ENCODE measurements at places on chromosomes 16 and 17. TPM values are rescaled to one million over a fixed set of nuclear protein-coding genes. Genes with fewer than 3 reads are reported as not detected.

DNA sequence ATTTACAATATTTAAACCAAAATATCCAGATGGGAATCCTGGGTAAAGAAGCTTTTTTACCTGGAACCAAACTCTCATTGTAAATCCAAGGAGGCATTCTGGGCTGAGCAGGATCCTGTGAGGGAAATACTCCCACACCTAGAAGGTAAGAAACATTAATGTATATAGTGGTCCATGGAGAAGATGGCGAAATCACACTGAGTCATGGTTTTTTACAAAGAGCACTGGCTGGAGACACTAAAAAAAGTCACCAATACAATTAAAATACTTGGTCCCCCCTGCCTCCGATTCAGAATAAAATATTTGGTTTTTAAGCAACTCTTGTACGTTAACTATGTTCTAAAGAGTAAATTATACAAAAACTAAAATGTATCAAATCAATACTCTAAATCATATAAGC, 32.9 kb downstream of the SYNRG start:
- no peak for DNase-seq

Gene SHISA9
- not detected for polyA plus RNA-seq

DNA sequence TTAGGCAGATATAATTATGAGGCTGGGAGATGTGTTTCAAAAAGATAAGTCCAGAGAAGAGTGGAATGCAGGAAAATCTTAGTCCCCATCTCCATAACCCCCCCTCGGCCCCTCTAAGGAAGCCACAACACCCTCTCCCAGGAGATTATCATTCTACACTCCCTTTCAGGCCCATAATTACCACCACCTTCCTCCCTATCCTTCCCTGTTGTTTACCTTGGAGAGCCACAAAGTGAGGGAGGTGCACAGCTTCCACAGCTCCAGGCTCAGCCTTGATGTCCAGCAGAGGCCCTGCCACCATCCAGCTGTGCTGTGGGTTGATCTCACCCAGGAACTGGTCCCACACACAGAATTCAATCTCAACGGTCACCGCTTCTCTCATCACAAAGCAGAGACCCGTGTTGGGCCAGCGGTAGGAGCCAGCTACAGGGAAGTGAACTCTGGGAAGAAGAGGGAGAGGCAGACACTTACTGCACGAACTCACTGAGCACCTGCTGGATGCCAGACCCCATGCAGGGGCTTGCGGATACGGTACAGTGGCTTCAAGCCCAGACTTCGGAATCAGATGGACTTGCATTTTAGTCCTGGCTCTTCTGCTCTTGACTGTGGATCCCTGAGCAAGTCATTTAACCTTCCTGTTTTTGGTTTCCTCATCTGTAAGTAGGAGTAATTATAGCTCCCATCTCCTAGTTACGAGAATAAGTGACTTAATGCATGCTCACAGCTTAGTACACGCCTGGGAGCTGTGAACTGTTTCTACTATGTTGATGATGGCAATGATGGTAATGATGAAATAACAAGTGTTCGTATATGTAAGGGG, 44.1 kb downstream of the MIS12 start:
- no peak for DNase-seq

DNA sequence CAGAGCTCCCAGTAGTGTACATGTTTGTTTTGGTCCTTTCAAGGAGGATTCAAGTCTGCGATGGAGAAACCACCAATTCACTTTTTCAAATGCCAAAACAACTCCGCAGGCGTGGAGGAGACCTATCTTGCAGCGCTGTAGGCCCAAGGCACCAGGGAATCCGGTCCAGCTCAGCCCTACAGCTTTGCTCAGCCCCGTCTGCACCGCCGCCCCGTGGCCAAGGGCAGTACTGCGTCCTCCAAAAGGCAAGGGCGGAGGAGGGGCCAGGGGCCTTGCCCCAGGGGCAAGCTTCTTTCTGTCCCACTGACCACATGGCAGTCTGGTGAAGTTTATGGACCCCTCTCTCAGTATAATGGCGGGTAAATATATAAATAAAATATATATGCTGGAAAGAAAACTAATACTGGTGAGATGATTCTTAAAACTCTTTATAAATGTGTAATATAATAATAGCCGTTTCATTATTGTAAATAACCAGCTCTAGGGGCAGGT, 709 bp upstream of the CD300LG start:
- peak; percentile 82 for DNase-seq

Gene PNMT
- 1.4 TPM for polyA plus RNA-seq

GRCh38 chr16:88468275-88469129, 15.4 kb downstream of the ZFPM1 start:
- DNase-seq = peak; percentile 56

DNA sequence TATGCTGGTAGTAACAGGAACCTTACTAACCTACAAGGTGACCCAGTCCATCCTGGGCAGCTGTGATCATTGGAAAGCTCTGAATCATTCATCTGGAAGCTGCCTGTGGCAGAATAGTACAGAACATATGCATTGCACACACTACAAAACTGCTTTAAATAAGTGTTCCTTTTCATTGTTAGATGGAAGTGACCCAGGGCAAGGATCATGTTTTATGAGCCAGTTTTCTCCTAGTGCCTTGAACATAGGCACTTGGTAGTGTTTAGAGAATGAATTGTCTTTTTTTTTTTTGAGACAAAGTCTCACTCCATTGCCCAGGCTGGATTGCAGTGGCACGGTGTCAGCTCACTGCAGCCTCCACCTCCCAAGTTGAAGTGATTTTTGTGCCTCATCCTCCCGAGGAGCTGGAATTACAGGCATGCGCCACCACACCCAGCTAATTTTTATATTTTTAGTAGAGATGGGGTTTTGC, 55.4 kb downstream of the TENT4B start:
- DNase-seq = peak; percentile 31

- no peak for DNase-seq
Measured at GRCh38 chr16:4327386-4328045, 11.6 kb downstream of the GLIS2 start.

DNA sequence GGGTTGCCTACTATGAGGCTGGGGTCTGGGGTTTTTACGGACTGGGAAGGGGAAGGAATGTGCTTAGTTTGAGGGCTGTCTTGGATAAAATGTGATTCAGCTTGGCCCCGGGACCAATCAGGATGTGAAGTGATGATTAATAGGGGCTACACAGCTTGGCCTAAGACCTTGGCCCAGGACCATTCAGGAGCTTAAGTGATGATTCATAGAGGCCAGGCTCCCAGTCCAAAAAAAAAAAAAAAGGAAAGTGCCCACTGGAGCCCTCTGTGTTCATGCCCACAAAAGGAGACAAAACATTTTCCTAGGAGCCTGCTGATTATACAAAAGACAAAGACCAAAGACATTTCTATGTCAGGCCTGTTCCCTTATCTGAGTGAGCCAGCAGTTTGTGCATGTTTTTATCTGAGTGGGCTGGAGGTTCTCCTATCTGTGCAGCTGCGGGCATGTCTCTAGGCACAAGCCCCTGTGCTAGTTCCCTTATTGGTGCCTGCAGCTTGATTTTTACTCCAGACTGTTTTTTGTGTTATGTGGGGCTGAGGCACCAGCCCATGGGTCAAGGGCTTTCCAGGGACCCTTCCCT, 898.2 kb upstream of the GOT2 start:
- DNase-seq = no peak

Gene TOX3
- polyA plus RNA-seq = 10.5 TPM

Gene KRT32
- polyA plus RNA-seq = not detected

DNA sequence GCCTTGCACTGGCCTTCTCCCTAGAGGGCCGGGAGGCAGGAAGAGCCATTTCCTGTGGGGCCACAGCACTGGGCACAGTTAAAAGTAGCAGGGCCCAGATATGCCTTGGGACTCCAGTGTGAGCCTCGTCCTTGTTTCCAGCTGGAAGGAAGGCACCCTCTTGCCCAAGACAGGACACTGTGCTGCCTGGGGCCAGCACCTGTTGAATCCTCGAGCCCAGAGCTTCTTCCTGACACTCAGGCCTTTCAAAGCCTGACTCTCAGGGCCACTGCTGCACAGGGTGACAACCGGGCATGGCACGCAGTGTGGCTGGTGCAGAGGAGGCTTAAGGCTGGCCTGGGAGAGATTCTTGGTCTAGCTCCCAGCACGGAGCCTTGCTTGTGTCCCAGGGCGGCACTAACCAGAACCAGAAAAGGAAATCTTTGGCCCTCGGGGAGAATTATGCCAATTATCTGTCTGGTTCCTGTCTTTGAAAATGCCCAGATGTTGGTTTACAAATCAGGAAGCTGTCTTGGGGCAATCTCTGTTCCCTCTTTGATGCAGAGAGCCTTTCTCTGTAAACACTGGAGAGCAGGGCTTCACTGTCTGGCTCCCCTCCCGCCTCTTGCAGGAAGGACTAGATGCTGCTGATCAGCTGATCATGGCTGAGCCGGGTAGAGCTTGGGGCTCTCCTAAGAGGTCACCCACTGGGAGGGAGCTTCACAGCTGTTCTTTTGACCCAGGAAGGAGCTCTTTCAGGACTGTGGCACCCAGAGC, 11.1 kb downstream of the LDHD start:
- no peak for DNase-seq

- no peak for DNase-seq
Measured at GRCh38 chr17:15957608-15958307, 12.8 kb downstream of the ADORA2B start.

Gene TBC1D3G
- polyA plus RNA-seq = 17.7 TPM

Gene AOC3
- 3.0 TPM for polyA plus RNA-seq

Gene NECAB2
- 0.18 TPM for polyA plus RNA-seq

GRCh38 chr17:69066482-69066881, 5.8 kb upstream of the ABCA9 start:
- no peak for DNase-seq

DNA sequence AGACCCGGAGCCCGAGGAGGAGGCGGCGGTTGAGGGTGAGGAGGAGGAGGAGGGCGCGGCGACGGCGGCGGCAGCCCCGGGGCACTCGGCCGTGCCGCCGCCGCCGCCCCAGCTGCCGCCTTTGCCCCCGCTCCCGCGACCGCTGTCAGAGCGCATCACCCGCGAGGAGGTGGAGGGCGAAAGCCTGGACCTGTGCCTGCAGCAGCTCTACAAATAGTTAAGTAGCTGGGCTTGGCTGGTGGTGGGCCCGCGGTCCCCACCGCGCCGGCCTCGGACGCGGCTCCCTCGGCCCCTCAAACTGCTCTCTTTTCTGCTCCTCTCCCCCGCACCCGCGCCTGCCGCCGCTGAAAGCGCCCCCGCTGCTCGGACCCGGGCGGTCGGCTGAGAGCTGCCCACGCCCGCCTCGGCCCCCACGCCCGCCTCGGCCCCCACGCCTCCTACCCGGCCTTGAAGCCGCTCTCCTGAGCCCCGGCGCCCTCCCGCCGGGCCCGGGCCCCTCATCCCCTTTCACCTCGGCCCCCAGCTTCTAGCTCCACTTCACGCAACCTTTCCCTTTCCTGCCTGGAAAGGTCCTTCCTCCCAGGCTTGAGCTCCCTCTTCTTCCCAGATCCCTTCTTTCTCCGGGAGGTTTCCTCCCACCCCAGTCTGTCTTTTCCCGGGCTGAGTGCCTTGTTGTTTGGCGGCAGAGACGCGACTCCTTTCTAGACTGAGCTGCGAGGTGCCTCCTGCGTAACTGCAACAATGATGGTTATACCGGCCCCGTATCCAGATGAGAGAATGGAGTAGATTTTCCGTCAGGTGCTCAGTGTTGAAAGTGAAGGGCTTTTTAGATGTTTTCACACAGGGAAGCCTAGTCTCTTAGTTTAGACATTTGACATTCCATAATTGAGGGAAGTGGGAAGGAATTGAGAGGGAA, 850 bp downstream of the PPM1E start:
- peak; percentile 22 for DNase-seq

- DNase-seq = no peak
Measured at GRCh38 chr17:65542610-65543009, 18.8 kb downstream of the AXIN2 start.

DNA sequence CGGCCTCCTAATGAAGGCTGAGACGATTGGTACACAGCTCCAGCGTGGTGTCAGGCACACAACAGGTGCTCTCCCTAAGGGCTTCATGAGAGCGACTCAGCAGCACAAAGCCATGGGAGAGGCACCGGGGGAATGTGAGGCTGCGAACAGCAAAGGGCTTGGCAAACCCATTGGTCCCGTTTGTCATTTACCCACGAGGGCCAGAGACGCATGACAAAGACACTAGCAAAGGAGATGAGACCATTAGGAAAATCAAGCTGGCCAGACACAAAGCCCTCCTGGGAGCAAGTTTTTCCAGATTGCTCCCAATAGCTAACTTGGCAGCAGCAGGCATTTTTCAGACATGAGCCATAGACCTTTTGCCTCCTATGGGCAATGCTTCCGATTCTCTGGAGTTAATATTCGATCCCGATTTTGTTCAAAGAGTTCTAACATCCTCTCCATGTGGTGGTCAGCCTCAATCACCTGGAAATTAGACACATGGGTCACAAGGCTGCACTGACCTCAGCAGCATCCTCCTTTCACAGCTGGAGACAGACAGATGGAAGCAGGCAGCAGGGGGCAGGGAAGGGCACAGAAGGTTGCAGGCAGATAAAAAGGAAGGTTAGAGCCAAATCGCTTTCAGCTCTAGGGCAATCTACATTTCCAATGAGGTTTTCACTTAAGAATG, 38.2 kb downstream of the TK2 start:
- DNase-seq = no peak

DNA sequence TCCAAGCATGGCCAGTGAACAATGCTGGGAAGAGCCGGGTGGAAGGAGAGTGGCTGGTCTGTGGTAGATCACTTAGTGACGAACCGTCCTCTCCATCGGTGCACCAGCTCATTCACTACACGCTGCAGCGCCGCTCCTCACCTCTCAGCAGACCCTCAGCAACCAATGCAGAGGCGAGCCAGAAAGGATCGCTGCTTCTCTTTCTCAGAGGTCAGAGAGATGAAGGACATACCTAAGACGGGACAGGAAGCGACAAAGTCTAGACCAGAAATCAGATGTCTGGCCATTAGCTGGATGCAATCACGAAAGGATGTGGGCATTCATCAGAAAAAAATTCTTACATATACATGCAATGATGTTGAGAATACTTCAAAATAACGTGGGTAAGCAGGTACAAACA, 26.9 kb downstream of the NSMCE1 start:
- no peak for DNase-seq

All from small intestine (tissue), 16 donors.